ENCODE measurements at places on chromosomes 12 and 14.

- peak; percentile 7 for DNase-seq
Measured at GRCh38 chr12:101877806-101878242, 444 bp downstream of the DRAM1 start.

GRCh38 chr12:1544996-1545700 lies 49.2 kb downstream of the FBXL14 start:
- no peak for DNase-seq

DNA sequence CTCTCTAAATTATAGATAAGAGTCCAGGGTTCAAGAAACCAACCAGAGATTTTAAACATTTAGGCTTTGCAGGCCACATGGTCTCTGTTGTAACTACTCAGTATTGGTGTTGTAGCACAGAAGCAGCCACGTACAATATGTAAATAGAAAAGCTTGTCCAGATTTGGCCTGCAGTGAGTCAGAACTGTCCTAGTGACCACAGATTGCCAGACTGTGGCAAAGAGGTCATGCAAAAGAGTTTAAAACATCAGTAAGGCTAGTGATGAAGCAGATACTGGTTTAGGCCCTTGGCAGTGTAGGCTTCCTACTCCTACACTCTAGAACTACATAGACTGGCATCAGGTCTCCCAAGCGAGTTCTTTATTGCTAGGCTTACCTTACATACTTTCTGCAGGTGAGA lies 117.6 kb upstream of the GARIN6 start:
- DNase-seq, result no peak

DNA sequence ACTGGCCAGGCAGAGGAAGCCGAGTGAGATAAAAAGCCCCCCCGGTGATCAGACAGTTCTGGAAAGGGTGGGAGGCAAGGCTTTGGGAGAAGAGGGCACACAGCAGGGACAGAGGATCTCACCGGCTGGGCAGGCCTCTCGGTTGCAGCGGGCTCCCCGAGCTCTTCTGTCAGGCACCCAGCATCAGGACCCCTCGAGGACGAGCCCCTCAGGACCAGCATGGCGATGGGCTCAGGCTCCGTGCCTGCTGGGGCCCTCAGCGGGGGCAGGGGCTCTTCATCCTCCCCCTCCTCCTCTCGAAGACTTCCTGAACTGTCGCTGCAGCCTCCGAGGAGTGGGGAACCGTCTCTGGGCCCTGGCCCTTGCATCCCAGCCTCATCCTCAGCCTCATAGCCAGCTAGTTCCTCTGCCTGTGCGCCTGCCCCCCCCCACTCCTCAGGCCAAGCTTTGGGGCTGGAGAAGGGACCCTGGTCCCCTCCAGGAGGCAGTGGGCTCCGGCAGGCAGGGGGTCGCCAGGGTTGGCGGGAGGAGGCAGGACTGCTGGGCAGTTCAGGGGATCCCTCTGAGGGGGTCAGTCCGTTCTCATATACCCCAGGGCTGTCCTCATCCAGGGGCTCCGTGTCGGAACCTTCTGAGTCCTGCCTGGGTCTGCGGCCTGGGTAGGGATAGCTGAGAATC lies 3.4 kb upstream of the AP1G2 start:
- no peak for DNase-seq

DNA sequence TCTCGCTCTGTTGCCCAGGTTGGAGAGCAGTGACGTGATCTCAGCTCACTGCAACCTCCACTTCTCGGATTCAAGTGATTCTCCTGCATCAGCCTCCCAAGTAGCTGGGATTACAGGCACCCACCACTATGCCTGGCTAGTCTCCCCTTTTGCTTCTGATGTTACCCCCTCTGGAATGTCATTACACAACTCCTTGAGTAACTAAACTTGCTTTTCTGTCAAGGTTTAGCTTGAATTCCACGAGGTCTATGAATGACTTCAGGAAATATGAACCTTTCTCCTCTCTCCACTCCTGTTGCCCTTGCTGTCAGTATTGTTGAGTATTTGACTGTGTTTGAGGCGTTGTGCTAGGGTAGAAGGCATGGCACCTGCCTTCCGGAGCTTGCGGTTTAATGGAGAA lies 16.8 kb upstream of the RTRAF start:
- DNase-seq, result no peak

DNA sequence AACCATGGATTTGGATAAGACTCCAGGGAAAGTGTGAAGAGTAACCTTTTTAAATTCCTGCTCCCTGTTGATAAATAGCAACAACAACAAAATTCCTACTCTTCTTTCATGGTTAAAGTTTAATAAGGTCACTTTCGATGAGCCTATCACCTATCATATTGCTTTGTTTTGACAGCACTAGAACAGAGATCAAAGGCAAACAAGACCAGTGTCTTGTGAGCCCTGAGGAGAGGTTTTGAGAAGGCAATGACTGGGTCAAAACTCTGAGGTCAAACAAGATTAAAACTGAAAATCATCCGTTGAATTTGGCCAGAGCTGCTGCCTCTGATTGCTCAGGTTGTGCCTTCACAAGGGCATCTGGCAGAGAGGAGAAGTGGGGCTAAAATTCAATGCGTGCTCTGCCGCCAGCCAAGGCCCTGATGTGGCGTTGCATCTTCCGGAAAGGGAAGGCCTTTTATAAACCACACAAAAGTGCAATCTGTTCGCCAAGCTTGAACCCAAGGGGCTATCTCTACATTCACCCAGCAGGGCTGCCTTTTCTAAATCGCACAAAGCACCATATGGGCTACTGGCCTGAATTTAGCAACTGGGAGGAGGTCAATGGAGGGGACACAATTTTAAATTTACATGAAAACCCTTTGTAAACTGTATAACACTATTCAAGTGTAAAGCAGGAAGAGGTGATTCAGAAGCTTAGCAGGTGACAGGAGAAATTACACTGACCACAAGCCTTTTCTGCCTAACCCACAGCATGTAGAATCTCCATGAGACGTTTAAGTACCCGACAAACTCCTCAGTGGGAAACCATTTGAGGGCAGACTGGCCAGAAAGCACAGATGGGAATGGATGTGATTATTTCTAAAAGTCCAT lies 140.8 kb downstream of the DAD1 start:
- no peak for DNase-seq

DNA sequence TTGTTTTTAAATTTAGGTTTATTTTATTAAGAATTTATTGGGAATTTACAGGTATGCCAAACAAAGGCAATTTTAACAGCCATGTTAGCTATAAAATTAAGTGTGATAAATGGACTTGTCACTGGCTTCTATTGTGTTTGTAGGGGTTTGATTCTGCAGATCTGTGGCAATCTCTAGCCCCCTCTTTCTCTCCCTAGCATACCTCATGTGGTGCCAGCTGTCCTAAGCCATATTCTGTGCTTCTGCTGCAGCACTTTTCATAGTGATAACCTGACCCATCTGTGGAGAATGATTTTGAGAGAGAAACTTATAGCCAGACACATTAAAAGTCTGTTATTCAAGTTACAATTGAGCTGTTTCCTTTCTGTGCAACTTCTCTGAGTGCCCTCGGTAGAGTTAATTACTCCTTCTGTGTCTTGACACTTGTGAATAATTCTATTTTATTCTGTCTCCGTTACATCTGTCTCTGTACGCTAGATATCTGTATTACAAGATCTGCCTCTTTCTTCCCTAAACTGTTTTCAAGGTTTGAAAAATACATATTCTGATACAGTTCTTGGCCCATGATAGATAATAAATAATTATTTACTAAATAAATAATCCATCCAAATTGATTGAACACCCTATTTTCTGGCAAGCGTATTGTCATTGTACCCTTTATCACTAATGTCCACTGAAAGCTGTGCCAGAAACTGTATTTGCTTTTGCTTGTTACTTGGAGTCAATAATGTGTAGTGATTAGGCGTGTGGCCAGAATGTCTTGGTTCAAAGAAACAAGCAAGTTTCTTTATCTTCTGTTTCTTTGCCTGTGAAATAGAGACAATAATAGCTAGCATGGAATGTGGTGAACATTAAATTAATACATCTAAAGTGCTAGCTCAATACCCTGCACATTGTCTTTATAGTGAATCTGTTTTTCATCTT lies 40.0 kb downstream of the FRS2 start:
- no peak for DNase-seq

DNA sequence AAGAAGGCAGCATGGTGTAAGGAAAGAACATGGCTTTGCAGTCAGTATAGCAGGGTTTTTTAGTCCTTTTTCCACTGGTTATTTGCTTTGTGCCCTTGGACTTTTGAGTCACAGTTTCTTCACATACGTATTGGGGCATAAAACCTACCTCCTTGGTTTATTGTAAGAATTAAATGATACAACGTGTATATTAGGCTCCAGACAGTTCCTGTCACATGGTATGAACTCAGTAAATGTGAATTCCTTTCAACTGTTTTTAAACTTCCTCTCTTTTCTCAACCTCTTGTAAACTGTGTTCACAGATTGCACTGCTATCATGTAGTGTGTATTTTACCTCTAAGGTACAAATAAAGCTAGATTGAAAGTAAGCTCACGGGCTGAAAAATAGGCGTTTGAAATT lies 29.5 kb downstream of the MSRB3 start:
- DNase-seq, result no peak

DNA sequence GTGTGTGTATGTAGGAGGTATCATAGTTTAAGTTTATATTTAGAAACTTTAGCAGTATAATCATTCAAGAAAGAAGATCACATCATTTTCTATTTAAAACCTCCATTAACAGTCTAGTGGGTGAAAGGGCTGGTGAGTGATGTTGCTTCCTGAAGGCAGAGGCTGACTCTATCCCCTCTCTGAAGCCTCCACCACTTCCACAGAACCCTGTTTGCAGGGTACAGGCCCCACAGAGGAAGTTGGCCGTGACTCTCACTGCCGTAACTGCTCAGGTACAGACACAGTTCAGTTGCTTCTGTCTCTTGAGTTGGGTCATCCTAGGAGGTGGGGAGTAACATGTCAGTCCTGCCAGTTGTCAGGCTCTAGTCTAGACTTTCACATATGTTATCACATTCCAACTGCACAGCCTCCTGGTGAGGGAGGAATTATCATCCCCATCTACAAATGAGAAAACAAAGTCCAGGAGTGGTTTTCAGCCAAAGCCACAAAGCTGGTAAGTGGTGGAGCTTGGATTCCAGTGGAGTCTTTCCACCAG lies 31.5 kb downstream of the CFL2 start:
- no peak for DNase-seq

- DNase-seq, result no peak
Measured at GRCh38 chr12:65952737-65953209, 128.5 kb downstream of the HMGA2 start.

- DNase-seq, result no peak
Measured at GRCh38 chr12:120495186-120495730, 655 bp upstream of the DYNLL1 start.
